ENCODE measurements at places on chromosomes 13 and 19.

DNA sequence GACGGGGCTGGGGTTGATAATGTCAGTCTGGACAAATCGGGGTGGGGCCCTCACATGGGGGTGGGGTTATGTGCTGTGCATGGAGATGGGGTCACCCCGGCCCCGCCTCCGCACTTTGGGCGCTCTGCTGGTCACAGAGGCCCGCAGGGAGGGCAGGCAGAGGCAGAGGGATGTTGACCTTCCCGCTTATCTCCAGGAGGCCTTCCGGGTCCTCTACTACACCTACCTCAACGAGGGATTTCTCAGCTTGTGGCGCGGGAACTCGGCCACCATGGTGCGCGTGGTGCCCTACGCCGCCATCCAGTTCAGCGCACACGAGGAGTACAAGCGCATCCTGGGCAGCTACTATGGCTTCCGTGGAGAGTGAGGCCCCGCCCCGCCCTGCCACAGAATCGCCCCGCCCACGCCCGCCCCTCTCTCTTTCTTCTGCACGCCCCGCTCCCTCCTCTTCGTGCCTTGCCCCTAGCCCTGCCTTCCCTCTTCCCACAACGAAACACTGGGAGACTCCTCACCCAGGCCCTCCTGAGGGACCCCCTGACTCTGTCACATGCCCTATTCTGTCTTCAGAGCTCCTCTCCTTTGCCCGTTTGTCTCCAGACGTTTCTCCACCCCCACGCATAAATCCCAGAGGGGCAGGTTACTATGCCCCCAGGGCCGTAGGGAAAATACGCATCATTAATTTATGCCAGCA is 32.8 kb downstream of the TMEM161A start:
- peak; percentile 90 for DNase-seq

GRCh38 chr19:30799865-30800755 is 427.9 kb downstream of the ZNF536 start:
- peak; percentile 72 for DNase-seq

GRCh38 chr19:4692251-4693077 is 22.3 kb upstream of the MYDGF start:
- DNase-seq = no peak

DNA sequence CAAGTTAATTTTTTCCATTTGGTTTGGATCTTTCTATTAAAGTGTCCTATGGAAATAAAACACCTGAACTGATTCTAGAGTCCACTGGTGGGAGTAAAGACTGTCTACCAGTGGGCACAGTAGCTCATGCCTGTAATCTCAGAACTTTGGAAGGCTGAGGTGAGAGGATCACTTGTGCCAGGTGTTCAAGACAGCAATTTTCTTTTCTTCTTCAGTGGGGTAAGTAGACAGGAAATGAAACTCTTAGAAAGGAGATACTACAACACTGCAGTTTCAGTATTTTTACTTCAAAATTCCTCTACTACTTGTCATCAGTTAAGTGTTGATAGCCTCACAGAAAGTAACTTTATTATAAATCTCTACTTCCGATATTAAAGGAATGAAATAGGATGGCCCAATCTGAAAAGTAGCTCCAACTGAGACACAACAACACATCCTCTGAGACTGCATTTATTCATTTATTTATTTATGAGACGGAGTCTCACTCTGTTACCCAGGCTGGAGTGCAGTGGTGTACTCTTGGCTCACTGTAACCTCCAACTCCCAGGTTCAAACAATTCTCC is 26.3 kb downstream of the DNMT1 start:
- no peak for DNase-seq

DNA sequence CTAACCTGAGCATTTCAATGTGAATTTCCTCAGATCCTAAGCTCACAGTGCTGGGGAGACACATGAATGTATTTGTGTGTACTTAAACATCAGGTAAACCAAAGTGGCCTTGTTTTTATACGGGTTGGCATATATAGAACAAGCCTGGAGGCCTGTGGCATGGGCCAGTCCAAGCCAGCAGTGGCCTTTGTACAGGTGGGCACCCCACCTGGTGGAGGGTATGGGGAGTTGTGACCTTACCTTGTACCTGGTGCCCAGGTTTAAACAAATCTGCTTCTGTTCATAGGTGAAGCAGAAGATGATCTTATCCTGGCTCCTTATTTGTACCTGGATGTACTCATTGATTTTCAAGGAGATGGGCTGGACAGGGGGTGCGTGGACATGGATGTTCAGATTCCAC is 71.0 kb downstream of the ERICH6B start:
- DNase-seq = no peak

- DNase-seq = no peak
Observed at GRCh38 chr13:109704771-109705635, 81.4 kb downstream of the IRS2 start.

GRCh38 chr19:35389192-35389861 is 18.5 kb downstream of the GPR42 start:
- DNase-seq = no peak

DNA sequence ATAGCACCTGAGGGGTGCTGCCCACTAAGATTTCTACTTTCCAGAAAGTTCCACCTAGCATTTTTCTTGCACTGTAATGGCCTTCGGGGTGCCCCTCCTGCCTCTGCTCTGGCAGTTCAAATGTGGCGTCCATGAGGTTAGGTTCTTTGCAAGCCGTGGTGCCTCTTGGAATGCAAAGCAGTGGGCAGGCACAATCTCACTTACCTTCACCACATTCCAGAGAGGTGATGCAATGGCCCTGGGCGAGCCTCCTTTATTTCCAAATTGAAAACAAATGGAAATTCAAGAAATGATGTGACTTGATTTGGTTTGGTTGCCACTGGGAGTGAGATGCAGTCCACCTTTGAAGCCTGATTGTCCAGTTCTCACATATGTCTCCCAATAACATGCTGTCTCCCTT is 46.9 kb downstream of the FGF9 start:
- peak; percentile 82 for DNase-seq

- no peak for DNase-seq
Observed at GRCh38 chr19:43705729-43706128, 10.1 kb upstream of the IRGC start.

DNA sequence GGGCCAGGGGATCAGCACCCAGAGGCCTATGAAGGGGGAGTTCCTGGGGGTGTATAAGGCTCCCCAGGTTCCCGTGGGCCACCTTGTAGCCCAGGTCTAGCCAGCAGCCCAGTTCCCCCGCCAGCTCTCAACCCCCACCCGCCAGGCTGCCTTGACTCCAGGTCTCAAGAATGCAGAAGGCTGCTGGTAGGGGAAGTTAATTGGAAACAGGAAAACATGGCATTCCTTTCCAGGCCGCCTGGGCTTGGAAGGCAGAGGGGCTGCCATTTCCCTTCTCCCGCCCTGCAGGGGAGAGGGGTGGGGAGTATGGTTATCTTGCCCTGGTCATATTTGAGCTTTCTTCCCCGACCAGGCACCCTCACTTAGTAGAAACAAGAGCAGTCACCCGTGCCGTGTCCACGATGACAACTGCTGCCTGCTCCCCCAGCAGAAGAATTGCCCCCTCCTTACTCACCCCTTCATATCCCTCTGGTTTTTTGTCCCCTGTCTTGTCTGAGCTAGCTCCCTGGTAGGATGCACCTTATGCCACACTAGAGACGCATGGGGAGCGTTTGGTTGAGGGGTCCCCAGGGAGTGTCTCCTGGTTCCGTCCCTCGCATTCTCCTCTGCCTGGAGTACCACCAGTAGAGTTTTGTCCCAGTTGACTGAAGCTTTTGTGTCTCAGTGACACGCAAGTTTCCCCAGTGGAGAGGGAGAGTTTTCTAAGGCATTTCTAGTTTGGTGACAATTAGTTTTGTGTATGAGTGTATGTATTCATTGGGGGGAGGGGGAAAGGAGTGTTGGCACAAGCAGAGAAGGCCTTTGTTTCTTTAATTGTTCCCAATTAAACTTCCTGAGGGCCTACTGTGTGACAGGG is 4.5 kb downstream of the BICRA start:
- peak; percentile 96 for DNase-seq

DNA sequence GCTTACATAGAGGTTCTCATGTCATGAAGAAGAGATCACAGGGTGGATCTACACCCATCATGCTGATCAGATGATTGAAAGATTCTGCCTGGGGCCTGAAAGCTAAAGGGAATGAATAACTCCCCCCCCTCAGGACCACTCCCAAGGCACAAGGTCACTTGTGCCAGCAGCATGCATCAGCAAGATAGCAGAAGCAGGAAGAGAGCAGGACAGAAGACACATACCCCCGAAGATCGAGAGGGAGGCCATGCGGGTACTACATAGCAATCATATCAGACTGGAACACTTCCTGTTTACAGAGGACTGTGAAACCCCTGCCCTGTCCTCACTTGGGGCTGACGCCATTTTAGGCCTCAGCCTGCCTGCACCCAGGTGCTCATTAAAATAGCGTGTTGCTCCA is 143.2 kb upstream of the EDNRB start:
- DNase-seq = no peak

DNA sequence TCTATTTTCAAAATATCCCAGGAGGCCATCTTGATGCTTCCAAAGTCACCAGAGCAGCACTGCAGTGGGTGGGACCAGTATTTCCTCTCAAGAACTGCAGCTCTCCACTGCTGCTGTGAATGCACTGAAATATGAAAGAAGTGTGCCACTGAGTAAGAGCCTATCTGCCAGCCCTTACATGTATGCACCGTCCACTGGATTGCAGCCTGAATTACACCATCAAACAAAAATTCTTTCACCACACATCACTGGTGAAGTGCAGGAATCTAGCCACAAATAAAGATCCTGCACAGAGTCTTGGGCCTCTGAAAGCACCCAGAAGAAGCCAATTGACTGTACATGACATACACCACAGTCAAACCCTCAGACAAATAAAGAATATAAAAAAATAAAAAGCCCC is 249.0 kb downstream of the LHFPL6 start:
- DNase-seq = no peak

DNA sequence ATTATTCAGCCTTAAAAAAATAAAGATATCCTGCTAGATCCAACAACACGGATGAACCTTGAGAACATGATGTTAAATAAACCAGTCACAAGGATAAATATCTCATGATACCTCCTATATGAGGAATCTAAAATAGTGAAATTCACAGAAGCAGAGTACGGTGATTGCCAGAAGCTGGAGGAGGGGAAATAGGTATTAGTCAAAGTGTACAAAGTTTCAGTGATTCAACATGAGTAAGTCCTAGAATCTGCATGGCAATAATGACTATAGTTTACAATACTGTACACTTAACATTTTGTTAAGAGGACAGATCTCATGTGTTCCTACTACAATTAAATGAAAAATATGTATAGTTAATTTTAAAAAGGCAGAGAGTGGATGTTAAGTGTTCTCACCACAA is 206.6 kb upstream of the SLC10A2 start:
- no peak for DNase-seq

GRCh38 chr19:48297975-48298374 is 27.4 kb upstream of the EMP3 start:
- DNase-seq = no peak

DNA sequence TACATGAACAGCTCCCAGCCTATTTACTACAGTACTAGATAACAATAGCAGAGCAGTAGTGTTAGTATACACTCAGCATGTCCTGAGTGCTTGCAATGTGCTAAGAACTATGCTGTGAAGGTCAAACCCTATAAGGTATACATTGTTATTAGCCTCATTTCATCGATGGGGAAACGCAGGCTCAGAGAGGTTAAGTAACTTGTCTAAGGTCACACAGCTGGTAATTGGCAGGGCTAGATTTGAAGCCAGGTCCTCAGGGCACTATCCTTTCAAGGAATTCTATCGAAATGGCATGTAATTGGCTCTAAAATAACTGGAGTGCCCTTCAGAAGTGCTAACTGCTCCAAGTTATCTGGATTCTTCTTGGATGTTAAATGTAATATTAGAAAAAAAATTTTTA is 295.6 kb downstream of the ZNF536 start:
- DNase-seq = peak; percentile 16

DNA sequence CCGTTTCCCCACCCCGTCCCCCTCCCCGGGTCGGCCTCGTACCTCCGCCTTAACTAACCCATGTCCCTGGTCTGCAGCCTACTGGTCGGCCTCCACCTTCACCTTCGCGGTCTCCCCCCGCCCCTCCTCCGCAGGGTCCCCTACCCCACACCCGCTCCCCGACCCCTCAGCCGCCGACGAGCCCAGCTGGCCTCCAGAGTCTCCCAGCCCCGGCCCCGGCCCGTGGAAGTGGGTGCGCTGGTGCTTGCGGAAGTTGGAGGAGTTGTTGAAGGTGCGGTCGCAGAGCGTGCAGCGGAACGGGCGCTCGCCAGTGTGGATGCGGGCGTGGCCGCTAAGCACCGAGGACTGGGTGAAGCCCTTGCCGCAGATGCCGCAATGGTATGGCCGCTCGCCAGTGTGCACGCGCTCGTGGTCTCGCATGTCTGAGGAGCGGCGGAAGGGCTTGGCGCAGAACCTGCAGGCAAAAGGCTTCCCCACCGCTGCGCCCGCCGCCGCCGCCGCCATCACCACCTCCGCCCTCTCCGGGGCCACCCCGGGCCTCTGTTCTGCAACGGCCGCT is 2.6 kb downstream of the ZNF784 start:
- DNase-seq = peak; percentile 49

- no peak for DNase-seq
Observed at GRCh38 chr13:100163375-100163774, 74.5 kb downstream of the PCCA start.

- DNase-seq = no peak
Observed at GRCh38 chr19:40741527-40742390, 8.5 kb downstream of the ACTMAP start.

DNA sequence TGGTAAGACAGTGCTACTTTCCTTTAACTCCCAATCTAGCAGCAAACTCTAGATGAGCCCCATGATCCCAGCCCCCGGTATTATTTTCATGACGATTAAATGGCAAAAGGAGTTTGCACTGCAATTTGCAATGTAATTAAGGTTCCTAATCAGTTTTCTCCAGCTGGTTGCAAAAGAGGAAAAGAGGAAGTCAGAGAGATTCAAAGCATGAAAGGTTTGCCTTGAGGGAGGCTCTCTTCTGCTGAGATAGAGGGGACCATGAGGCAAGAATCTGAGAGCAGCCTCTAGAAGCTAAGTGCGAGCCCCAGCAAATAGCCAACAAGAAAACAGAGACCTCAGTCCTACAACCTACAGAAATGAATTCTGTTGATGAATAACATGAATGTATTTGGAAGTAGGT is 527.1 kb downstream of the UQCRFS1 start:
- no peak for DNase-seq

DNA sequence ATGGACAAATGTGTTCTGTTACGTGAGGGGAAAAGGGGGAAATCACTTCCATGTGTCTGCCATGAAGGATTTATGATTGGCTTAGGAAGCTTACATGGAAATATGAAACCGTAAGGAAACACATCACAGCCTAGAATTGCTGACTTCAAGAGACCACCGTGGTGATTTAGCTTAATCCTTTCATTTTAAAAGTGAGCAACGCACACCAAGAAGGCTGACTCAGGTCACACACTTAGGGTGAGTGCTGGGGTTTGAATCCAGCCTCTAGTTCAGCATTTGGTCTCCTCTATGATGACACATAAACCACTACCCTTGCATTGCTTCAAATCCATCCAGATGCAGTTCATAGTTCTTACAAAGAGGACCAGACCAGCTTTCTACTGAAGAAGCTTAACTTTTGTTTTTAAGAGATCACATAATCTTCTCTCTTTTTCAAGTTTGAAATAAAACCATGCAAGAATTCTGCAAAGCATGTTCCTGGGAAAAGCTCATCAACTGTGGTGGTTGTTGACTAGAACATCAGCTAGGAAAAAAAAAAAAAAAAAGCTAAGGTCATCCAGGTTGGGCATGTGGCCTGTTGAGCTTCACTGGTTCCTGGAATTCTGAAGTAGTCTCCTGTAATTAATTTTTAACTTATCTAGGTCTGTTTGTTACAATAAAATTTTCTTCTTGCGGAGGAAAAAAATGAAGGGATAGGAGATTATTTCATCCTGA is 60.2 kb upstream of the KL start:
- no peak for DNase-seq

Measured in islet precursor cell (in vitro differentiated cells).